Immature natural killer cell (primary cell): ENCODE measurements at places on chromosomes 12 and 14. TPM values are rescaled to one million over a fixed set of nuclear protein-coding genes. Genes with fewer than 3 reads are reported as not detected.

PZP gene
- not detected for polyA plus RNA-seq

DPPA3 gene
- polyA plus RNA-seq = not detected

SLCO1B1 gene
- not detected for polyA plus RNA-seq

RNASE1 gene
- 0.49 TPM for polyA plus RNA-seq

TAS2R31 gene
- polyA plus RNA-seq = not detected

WNT1 gene
- not detected for polyA plus RNA-seq

TMEM253 gene
- not detected for polyA plus RNA-seq

P2RX2 gene
- polyA plus RNA-seq = not detected

FOXM1 gene
- 0.43 TPM for polyA plus RNA-seq

SRGAP1 gene
- not detected for polyA plus RNA-seq

DHRS2 gene
- polyA plus RNA-seq = 0.28 TPM

DNA sequence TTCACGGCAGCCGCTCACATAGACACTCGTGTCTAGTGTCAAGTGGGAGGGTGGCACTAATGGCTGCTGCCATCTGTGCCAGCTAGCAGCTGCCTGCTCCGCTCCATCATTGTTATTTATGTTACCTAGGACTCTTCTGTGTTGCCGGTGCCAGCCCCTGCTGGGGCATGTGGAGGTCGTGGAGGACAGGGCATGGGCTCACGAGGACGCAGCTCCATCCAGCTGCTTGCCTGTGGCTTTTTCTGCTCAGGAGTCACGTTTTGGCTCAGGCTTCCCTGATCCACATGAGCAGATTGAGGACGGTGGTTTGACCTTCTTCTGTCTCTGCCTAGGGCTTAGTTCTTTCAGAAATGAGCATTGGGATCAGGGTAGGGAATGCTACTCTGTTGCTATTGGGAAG lies 31.2 kb downstream of the TPCN1 start:
- DNase-seq = no peak
- H3K36me3 ChIP-seq = no peaks in the 10 kb centered on the region
- H3K4me1 ChIP-seq = no peaks in the 10 kb centered on the region
- no peak overlapping the region for H3K4me3 ChIP-seq
- H3K27ac ChIP-seq = no peak overlapping the region

DNA sequence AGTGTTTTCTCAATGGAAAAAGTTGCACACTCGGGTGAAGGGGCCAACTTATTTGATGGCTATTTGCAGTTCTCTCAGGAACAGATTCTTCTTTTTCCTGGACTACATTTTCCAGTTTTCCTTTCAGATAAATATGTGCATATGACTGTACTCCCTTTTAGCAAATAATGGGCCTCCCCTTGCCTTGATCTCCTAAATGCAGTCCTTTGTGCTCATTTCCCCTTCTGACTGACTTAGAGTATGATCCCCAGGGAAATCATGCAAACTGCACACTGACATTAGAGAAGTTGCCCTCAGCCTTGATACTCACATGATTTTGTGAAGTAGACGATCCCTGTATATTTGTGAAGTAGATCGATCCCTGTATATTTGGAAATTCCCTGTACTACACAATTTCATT lies 492.9 kb upstream of the NOVA1 start:
- H3K4me3 ChIP-seq = no peak overlapping the region

DNA sequence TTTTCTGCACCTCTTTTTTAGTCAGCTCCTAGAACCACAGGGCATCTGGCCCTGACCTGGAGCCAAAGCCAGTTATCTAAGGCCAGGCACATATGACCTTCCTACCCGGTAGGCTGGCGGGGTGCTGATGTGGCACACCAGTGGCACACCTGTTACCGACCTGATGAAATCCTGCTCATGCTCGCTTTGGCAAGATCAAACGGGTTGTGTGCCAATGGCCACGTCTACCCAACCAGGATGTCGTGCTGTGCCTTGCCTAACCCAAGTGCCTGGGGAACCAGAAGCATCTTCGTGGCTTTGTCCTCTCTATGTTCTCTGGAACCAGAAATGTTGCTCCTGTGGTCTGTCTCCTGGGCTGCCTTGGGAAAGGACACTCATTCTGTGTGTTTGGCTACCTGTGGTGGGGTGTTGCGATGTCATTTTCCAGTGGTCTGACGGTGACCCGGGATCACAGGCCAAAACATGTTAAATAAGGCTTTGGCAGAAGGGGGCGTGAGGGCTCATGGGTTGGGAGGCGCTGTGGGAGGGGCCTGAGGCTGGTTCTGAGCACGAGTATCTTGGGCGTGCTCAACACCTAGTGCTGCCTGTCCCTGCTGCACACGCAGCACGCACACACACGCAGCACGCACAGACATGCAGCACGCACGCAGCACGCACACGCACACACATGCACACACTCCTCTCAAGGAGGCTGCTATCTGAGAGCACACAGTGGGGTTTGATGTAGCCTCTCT lies 27.9 kb downstream of the CCNK start:
- no peaks in the 10 kb centered on the region for H3K4me1 ChIP-seq
- peaks cover 51% of the 10 kb centered on the region for H3K36me3 ChIP-seq
- H3K4me3 ChIP-seq = no peak overlapping the region
- peaks cover 14% of the 10 kb centered on the region for H3K27me3 ChIP-seq
- DNase-seq = no peak

DNA sequence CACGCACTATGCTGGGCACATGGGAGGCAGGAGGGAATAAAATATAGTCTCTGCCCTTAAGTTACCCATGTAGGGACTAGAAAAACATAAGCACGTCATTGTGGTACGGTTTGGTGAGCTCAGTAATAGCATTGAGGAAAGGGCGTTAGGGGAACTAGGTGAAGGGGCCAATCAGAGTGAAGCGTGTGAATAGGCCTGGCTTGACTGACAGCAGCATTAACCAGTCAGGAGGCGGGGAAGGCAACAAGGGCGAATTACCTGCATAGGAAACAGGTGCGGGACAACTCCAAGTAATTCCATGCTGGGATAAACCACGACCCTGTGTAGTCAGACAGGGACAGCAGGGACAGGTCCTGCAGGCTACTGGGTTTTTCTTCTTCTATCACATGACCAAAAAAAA lies 107.7 kb downstream of the UNC79 start:
- no peaks in the 10 kb centered on the region for H3K4me1 ChIP-seq
- no peak overlapping the region for H3K27ac ChIP-seq
- no peak for DNase-seq
- no peaks in the 10 kb centered on the region for H3K36me3 ChIP-seq
- no peak overlapping the region for H3K4me3 ChIP-seq

- H3K4me1 ChIP-seq = no peaks in the 10 kb centered on the region
- no peaks in the 10 kb centered on the region for H3K27me3 ChIP-seq
- no peak overlapping the region for H3K27ac ChIP-seq
Observed at GRCh38 chr14:26199590-26200370, 398.1 kb downstream of the NOVA1 start.

DNA sequence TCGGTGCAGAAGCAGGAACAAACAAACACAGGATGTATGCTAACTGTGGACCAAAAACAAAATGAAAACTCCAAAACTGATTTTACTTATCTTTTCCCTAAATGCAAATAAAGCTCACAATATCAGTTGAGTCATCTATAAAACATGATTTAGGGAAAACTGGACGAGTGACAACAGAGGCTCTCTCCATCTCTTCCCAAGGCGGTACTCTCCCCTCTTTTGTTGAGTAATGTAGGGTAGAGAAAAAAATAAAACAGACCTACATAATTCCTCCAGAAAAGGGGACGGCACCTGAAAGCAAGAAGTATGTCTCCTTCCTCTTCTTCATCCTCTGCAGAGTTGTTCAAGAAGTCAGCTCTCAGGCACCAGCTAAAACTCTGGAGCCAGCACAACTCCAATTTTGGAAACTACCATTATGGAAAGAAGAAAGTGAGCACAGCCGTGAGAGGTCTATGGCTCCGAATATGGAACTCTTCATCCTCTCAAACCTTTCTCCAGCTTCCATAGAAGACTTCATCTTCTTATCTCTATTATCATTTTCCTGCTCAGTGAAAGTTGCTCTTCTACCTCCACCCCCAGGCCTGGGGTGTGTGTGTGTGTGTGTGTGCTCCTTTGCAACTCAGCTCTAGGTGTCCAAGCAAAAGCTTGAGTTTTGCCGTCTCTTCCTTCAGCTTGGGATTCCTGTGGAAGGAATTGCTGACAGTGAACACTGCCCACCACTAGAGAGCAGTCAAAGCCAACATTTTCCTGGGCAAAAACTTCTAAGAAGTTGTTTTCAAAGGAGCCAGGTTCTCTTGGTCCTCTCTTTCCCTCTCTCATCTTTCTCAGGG lies 155.4 kb downstream of the DIO2 start:
- H3K27me3 ChIP-seq = peaks cover 2% of the 10 kb centered on the region
- no peak overlapping the region for H3K27ac ChIP-seq
- no peaks in the 10 kb centered on the region for H3K36me3 ChIP-seq
- H3K4me1 ChIP-seq = no peaks in the 10 kb centered on the region

DNA sequence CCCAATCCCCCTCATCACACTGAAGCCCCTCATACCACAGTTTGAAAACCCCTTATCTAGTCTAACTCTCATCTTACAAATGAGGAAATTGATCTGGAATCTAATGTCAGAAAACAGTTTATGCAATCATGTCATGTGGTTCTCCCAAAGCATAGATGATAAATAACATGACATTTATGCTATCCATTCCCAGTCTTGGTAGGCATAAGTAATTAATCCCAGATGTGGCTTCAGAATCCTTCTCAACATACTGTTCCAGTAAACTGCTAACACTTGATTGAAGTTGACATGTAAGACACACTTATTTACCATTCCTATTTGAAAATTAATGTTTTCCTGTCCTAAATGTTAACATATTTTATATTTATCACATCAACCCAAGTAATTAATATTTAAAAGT lies 168.7 kb downstream of the GALC start:
- H3K4me3 ChIP-seq = no peak overlapping the region
- no peak overlapping the region for H3K27ac ChIP-seq
- H3K4me1 ChIP-seq = no peaks in the 10 kb centered on the region

GRCh38 chr12:118188690-118189371 lies 52.9 kb downstream of the PEBP1 start:
- H3K36me3 ChIP-seq = no peaks in the 10 kb centered on the region
- no peaks in the 10 kb centered on the region for H3K27me3 ChIP-seq
- H3K4me1 ChIP-seq = peaks cover 3% of the 10 kb centered on the region

DNA sequence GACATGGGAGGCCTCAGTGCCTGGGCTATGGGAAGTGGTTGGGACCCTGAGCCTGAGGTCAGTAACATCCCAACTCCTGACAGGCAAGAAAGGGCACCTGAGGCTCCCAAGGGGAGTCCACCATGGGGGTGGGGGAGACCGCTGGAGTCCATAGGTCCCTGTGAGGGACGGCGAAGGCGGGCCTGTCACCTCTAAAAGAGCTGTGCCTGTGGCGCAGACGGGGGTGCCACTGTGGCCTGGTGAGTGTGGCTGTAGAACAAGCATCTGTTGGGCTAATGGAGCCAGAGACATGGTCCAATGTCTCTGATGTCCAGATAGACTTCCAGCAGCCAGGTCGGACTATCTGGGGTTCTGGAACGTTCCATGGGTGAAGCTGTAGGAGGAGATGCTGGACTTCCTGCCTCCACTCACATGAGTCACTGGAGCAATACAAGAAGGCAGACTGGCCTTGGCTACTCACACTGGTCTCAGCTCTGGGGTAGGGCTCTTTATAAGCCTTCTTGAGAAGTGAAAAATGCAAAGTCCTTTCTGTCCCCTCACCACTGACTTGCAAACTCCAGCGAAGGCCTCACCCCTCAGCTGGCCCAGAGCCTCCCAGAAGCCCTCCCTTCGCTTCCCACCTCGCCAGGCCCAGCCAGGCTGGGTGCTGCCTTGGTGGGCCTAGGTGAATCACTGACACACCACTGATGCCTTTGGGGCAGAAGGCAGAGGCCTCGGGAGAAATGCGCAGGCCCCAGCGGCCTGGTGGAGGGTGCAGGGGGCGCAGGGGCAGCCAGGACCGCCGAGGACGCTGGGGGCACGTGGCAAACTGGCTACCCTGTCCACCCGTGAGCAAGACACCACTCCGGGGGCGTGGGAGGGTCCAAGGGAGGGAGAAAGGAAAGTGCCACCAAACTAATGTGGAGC lies 1.1 kb upstream of the TRAF3 start:
- H3K36me3 ChIP-seq = no peaks in the 10 kb centered on the region
- peak; percentile 3 for DNase-seq
- H3K4me1 ChIP-seq = peaks cover 16% of the 10 kb centered on the region
- H3K27ac ChIP-seq = peak overlapping the region; percentile 92
- H3K27me3 ChIP-seq = peaks cover 11% of the 10 kb centered on the region

GRCh38 chr12:46983393-46983793 lies 96.0 kb upstream of the PCED1B start:
- no peaks in the 10 kb centered on the region for H3K36me3 ChIP-seq
- H3K27ac ChIP-seq = no peak overlapping the region
- no peak overlapping the region for H3K4me3 ChIP-seq
- H3K4me1 ChIP-seq = no peaks in the 10 kb centered on the region
- peaks cover 7% of the 10 kb centered on the region for H3K27me3 ChIP-seq

DNA sequence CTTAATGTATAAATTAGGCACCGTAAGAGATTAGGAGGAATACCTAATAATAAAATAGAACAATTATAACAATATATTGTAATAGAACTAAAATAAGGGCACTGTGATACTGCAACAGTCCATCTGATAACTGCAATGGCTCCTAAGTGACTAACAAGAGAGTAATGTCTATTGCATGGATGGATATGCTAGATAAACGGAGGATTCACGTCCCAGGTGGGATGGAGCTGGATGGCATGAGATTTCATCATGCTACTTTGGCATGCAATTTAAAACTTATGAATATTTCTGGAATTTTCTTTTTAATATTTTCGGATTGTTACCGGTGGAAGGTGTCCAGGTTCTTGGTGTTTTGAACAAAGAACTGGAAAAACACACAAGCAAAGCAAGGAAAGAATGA lies 2.2 kb upstream of the TMEM19 start:
- no peaks in the 10 kb centered on the region for H3K36me3 ChIP-seq
- peaks cover 4% of the 10 kb centered on the region for H3K27me3 ChIP-seq
- H3K4me1 ChIP-seq = peaks cover 36% of the 10 kb centered on the region
- no peak overlapping the region for H3K4me3 ChIP-seq
- DNase-seq = no peak

GRCh38 chr12:52349196-52349595 lies 18.1 kb downstream of the KRT85 start:
- no peak overlapping the region for H3K4me3 ChIP-seq
- DNase-seq = no peak
- peaks cover 7% of the 10 kb centered on the region for H3K27me3 ChIP-seq
- H3K4me1 ChIP-seq = peaks cover 27% of the 10 kb centered on the region
- no peaks in the 10 kb centered on the region for H3K36me3 ChIP-seq
- H3K27ac ChIP-seq = no peak overlapping the region
